Endothelial cell (in vitro differentiated cells): ENCODE measurements at places on chromosomes 5 and 9.
A peak's percentile ranks its signal among the peaks of the same experiment; 100 is the strongest.

DNA sequence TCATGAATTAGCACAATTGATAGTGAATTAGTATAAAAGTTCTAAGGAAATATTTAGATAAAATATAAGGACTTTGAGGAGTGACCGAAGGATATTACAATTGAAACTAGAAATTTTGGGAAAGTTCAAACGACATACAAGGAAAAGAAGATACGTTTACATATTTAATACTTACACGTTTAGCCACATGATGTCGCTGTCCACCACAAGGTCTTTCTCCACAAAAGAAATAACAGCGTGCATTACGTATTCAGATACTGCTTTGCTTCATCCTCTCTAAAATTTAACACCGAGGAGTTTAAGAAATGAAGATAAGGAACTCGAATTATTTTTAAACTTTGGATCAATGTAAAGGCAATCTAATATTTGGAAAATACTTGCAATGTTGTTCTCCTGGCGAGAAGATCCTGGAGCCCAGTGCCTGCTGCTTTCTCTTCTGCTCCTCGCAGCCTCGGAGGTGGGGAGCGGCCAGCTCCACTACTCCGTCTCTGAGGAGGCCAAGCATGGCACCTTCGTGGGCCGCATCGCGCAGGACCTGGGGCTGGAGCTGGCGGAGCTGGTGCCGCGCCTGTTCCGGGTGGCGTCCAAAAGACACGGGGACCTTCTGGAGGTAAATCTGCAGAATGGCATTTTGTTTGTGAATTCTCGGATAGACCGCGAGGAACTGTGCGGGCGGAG is at the start of gene PCDHA3:
PCDHA3 (plus strand) TSS at position 242 of the 678 bp plus-strand sequence.
- no peak for DNase-seq

DNA sequence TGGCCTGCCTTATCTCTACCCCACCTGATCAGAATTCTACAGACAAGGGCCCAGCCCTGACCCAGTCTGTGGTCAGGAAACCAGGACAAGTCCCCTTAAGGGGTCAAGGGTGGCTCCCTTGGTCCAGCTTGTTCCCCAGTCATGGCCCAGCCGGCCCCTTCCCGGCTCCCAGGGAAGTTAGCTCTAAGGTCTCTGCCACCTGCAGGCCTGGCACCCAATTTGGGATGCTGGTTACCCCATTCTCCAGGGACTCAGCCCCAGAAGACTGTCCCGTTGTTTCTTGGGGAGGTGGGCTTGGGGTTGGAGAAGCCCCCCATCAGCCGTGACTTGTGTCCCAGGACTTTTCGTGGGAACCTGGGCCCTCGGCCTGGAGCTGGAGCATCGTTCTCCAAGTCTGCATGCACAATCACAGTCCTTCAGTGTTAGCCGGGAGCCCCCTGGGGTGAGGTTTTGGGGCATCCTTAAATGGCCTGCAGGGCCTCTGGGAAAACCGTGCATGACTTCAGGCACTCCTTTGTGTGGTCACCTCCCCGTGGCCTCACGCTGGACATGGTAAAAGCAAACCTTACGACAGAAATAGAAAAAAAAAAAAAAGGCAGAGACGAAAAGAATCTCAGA is 150.8 kb upstream of the PHYKPL start:
- DNase-seq, result no peak

DNA sequence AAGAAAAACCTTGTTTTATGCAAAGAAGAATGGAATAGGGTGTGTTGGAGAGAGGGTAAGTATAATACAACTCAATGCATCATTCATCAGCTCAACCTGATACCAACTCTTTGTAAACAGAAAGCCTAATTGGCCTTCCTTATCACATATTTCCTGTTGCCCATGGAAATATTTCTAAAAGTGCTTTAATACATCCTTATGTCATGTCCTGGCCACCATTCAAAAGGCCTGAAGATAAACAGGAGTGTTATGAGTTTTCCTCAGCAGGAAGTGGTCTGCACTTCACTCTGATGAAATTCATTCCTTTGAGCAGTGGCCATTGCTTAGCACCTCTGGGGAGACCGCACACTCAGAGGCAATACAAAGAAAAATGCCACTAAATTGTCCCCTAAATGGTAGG is 511.2 kb downstream of the SEMA5A start:
- DNase-seq, result no peak

DNA sequence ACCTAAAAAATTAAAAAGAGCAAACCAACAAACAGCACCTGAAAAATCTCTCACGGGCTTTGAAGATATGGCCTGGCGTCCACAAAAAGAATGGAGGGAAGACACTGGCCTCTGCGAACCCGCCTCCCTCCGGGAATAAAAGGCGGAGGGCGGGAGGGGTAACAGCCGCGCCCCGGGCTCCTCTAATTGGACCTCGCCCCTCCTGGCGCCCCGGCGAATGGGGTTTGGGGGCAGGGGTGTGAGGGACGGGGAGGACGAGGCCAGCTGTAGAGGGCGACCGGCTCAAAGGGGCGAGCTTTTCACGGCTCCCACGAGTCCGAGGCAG is 753 bp downstream of the FANCC start:
- peak; percentile 58 for DNase-seq

DNA sequence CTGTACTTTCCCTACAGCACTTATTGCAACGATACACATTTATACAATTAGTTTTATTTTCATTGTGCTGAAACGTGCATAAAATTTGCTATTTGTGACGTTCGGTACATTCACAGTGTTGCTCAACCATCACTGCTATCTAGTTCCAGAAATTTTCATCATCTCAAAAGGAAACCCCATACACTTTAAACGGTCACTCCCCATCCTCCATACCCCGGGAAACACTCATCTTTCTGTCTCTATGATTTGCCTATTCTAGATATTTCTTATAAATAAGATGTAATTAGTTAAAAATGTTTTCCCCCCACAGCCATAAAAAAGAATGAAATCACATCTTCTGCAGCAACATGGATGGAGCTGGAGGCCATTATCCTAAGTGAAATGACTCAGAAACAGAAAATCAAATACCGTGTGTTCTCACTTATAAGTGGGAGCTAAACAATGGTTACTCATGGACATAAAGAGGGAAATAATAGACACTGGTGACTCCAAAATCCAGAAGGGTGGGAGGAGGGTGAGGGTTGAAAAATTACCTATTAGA is 40.2 kb upstream of the TEX48 start:
- DNase-seq, result no peak

GRCh38 chr5:10552183-10553143 is 11.4 kb upstream of the ANKRD33B start:
- no peak for DNase-seq
